ENCODE measurements at places on chromosomes 11 and 22.

DNA sequence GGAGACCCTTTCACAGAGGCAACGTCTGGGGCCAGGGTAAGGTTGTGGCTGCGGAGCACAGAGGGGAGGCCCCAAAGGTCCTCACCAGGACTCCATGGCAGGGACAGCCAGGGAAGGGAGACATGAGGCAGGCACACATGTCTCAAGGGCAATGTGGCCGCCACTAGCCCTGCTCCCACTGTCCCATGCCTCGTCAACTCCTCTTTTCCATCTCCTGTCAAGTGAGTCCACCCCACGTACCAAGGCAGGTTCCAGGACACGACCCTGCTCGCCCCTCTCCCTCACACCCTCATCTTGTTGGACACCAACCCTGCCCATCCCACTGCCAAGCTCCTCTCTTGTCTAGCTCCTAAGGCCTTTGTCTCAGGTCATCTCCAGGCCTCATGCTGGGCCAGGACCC lies 73.2 kb downstream of the RRM1 start:
- no peak for DNase-seq

- no peak for DNase-seq
These were observed 109.6 kb downstream of the MRTFA start for GRCh38 chr22:40526960-40527359.

GRCh38 chr22:49205483-49205800 lies 622.2 kb downstream of the BRD1 start:
- no peak for DNase-seq

DNA sequence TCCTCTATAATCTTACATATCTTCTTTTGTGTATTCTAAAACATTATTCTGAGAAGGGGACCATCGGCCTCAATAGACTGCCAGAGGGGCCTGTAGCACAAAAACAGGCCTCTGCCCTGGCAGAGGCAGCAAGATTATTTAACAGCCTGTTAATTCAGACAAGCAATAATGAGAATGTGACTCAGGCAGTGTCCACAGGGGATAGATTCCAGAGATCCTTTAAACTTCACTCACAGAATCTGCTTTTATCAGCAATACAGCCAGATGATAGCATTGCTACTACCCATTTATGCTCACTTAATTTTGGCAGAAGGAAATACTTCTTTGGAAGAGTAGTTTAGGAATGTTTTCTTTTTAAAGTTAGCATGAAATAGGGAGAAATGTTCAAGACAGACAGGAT lies 44.9 kb downstream of the AAMDC start:
- no peak for DNase-seq

GRCh38 chr11:79362821-79363220 lies 78.0 kb downstream of the TENM4 start:
- no peak for DNase-seq

- DNase-seq = no peak
These were observed 46.6 kb downstream of the WNT7B start for GRCh38 chr22:45930324-45930723.

- no peak for DNase-seq
These were observed 42.1 kb upstream of the TP53I11 start for GRCh38 chr11:44992774-44993173.

GRCh38 chr11:34416766-34417165 lies 22.0 kb upstream of the CAT start:
- no peak for DNase-seq

DNA sequence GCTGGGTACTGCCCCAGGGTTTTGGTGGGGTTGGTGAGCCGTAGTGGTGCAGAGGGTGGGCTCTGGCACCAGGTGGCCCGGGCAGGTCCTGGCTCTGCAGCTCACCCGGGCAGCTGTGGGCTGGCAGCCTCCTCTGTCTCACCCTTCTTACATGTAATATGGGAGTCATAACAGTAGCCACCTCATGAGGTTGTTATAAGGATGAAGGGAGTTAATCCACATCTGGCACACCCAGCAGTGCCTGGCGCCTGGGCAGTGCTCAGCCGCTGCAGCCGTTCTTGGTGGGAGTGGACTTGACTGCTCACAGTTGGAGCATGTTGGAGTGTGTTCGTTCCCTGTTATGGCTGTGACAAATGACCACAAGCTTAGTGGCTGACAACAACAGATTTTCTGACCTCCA lies 28.7 kb downstream of the IGHMBP2 start:
- DNase-seq = no peak

DNA sequence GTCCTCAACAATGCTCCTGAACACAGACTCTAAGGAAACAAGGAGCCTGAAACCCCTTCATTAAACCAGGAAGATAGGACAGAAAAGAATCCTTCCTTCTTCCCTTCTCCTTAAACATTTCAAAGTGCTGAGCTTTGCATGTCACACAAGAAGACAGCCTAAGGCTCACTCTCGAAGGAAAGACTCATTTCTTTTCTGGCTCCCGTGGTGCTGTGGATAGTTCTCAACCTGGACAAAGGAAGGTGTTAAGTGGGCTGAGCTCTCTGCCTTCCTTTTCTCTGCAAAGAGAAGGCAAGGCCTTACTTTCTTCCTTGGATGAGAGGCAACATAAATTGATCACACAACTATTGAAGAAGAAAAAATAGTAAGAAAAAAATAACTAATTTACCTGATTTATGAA lies 452.4 kb upstream of the DDI1 start:
- DNase-seq = no peak

DNA sequence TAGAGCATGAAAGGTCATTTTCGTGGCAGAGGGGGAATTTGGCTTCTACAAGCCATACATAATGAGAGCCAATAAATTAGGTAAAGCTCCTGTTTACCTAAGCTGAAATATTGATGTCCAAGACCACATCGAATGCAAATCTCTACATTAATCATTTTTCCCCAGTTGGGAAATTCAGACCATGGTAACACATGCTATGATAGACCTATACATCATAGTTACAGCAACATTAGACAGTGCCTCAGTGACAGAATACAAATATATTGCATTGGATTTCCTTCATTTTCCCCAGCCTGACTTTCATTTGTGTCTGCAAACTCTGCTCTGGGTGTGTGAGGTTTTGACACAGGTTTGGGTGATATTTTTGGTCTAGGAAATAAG lies 1079.7 kb upstream of the TENM4 start:
- DNase-seq = no peak

Measured in T-helper 9 cell (primary cell).